ENCODE measurements at places on chromosomes 3 and 15. TPM values are rescaled to one million over a fixed set of nuclear protein-coding genes. Genes with fewer than 3 reads are reported as not detected.
A peak's percentile ranks its signal among the peaks of the same experiment; 100 is the strongest.

DNA sequence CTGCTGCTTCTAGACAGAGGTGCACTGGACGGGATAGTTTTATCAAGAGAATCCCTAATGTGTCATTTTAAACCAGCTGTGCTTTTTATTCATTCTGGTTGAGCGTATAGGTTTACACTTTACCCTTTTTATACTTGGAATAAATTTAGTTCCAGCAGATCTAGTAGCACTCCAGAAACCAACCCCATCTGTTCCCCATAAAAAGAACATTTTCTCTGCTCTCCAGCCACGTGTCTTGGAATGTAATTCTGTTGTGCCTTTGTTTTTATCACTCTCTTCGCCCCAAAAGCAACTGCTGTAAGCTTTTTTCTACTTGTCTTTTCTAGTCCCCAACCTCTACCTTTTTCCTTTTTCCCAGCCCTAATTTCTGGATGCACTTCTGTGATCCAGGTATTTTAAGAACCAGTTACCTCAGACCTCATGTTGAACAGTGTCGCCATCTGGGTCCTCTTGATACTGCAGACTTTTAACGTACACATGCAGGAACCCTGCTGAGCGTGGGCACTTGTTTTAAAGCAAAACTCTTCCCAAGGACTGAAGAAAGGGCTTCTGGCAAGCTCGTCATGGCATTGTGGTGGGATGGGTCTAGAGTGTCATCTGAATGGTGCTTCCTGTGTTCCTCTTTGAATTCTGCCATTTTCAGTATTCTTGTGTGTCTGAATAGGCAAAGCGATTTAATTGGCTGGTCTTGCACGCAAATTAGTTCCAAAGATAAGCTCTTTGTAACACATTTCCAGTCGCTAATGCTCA lies 5.7 kb upstream of the EXOG start:
- no peaks in the 10 kb centered on the region for H3K36me3 ChIP-seq
- no peaks in the 10 kb centered on the region for H3K27me3 ChIP-seq
- DNase-seq = no peak
- H3K4me1 ChIP-seq = no peaks in the 10 kb centered on the region

DNA sequence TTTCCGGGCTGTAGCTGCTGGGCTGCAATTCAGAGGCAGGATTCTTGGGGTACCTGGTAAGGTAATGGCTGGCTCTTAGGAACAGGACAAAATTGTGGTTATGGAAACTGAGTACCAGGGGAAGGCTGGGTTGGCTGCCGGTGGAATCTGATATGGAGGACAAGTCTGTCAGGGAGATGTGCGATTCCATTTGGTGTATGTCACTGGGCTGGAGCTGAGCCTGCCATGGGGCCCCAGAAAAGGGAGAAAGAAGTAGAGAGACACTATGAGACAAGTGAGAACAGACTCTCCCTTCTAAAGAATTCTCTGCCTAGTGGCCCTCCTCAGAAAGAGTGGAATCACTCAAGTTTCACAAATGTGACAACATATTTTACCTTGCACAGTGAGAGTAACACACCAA lies 368.2 kb upstream of the ROPN1 start:
- H3K4me1 ChIP-seq = no peaks in the 10 kb centered on the region
- no peak overlapping the region for H3K27ac ChIP-seq
- H3K4me3 ChIP-seq = no peak overlapping the region
- no peak for DNase-seq
- peaks cover 12% of the 10 kb centered on the region for H3K27me3 ChIP-seq

- H3K36me3 ChIP-seq = no peaks in the 10 kb centered on the region
- H3K4me3 ChIP-seq = no peak overlapping the region
- H3K27me3 ChIP-seq = peaks cover 5% of the 10 kb centered on the region
- H3K4me1 ChIP-seq = no peaks in the 10 kb centered on the region
- DNase-seq = peak; percentile 7
Measured at GRCh38 chr15:71752604-71753289, 57.6 kb upstream of the NR2E3 start.

- peaks cover 54% of the 10 kb centered on the region for H3K4me1 ChIP-seq
- no peak for DNase-seq
- peak overlapping the region; percentile 58 for H3K27ac ChIP-seq
- peaks cover 2% of the 10 kb centered on the region for H3K36me3 ChIP-seq
- H3K27me3 ChIP-seq = no peaks in the 10 kb centered on the region
Measured at GRCh38 chr3:196638861-196639482, 522 bp upstream of the NRROS start.

- H3K27me3 ChIP-seq = no peaks in the 10 kb centered on the region
- H3K27ac ChIP-seq = peak overlapping the region; percentile 68
- H3K4me1 ChIP-seq = no peaks in the 10 kb centered on the region
- no peak for DNase-seq
- no peak overlapping the region for H3K4me3 ChIP-seq
Measured at GRCh38 chr15:89307791-89308190, 26.8 kb downstream of the POLG start.

DNA sequence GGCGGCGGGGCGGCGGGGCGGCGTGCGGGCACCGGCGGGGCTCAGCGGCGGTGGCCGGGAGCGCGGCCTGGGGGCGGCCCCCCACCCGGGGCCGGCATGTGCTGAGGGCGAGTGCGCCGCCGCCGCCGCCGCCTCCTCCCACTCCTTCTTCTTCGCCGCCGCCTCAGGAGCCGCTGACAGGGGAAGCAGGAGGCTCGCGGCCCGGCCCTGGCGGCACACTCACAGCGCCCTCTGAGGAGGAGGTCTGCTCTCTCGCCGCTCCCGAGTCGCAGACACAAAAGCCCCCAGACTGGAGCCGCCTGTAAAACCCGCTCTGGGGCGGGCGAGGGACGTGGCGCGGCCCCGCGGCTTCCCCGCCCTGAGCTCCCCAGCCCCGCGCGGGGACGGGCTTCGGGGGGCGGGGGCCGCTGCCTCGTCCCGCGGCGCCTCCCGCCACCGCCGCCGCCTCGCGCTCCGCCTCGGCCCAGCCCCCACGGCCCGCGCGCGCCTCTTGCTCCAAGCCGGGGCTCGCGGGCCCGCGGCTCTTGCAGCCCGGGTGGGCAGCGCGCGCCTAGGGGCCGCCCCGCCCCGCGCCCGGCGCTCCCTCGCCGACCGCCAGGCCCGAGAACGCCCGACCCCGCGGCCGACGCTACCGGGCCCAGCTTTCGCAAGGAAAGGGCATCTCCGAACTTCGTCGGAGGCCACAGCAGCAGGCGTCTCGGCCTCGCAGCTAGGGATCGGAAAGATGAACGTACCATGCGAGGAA lies at the start of gene PYGO1:
Gene PYGO1, minus strand, starts transcription at position 276 of the 745 bp plus-strand sequence. CDS start 462 bp downstream, outside the sequence.
- H3K36me3 ChIP-seq = no peaks in the 10 kb centered on the region
- H3K4me3 ChIP-seq = peak within 1 kb of the TSS; percentile 69
- no peaks in the 10 kb centered on the region for H3K4me1 ChIP-seq
- H3K27me3 ChIP-seq = peaks cover 42% of the 10 kb centered on the region

GRCh38 chr15:38130205-38130567 lies 122.5 kb upstream of the SPRED1 start:
- peak overlapping the region; percentile 1 for H3K4me3 ChIP-seq
- H3K27me3 ChIP-seq = peaks cover 20% of the 10 kb centered on the region
- H3K4me1 ChIP-seq = peaks cover 13% of the 10 kb centered on the region
- H3K27ac ChIP-seq = no peak overlapping the region

DNA sequence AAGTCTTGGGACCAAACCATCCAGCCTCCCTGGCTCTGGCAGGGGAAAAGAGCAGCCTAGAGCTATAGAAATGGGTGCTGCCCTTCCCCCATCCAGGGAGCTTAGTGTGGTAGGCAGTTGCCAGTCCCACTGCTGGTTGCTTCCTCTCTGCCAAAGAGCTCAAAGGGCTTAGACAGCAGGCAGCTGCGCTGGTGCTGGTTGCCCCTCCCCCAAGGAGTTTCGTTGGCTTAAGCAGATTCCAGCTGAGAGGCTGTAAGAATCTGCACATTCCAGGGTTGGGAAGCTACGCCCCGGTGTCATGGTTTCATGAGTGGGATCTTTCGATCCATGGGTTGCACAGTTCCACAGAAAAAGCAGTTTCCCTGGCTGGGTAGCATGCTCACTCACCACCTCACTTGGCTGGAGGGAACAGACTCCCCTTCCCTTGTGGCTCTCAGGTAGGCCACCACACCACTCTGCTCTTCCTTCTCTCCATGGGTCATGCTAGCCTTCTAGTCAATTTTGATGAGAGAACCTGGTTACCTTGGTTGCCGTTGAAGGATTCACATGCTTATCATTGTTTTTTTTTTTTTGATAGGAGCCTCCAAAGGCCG lies 195.1 kb downstream of the EPHA6 start:
- H3K36me3 ChIP-seq = peaks cover 2% of the 10 kb centered on the region
- no peak overlapping the region for H3K4me3 ChIP-seq
- no peak for DNase-seq
- H3K27ac ChIP-seq = no peak overlapping the region
- H3K4me1 ChIP-seq = no peaks in the 10 kb centered on the region
- H3K27me3 ChIP-seq = no peaks in the 10 kb centered on the region

DNA sequence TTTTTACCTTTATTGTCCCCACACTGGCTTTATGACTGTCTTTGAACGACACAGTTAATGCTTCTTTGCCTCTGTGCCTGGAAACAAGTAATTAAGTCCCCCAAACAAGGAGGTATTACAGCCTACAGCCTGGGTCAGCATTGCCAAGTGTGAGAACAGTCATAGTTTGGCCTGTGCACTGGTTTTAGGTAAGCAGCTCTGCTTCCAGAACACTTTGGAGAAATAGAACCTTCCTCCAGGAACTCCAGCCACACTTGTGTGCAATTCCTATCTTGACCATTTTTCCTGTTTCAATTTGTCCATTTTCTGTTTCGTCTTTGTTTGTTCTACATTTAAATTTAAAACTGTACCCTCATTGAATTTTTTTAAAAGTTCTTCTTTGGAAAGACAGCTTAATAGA lies 568.2 kb downstream of the TUSC7 start:
- no peak overlapping the region for H3K27ac ChIP-seq
- DNase-seq = no peak
- H3K27me3 ChIP-seq = no peaks in the 10 kb centered on the region

DNA sequence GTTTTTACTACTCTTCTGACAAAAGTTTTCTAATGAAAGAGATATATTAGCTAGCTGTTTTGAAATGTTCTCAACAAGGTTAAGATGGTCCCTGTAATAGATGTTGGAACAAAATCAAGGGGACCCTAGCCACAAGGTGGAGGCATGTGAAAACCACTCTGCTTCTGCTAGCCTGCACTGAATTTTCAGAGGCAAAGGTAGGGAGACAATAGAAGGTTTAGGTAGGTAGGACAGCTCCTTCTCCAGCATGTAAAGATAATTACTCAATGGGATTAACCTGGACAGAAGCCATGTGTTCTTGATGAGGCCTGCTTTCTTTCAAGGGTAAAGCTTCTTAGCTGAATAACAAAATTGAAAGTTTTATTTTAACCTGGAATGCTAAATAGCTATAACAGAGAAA lies 333.5 kb downstream of the LSAMP start:
- no peak overlapping the region for H3K27ac ChIP-seq
- H3K27me3 ChIP-seq = no peaks in the 10 kb centered on the region
- DNase-seq = no peak
- H3K4me1 ChIP-seq = no peaks in the 10 kb centered on the region
- no peaks in the 10 kb centered on the region for H3K36me3 ChIP-seq

DNA sequence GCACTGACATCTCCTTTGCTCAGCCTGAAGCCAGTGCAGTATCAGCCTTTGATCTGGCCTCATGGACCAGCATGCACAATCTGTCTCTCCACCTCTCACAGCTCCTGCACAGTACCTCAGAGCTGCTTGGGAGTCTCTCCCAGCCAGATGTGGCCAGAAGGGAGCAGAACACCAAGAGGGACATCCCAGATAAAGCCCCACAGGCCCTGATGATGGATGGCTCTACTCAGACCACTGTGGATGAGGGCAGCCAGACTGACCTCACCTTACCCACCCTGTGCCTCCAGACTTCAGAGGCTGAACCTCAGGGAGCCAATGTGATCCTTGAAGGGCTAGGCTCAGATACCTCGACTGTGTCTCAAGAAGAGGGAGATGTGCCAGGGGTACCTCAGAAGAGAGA lies 44.4 kb downstream of the CDAN1 start:
- DNase-seq = no peak
- H3K4me3 ChIP-seq = no peak overlapping the region
- H3K27ac ChIP-seq = no peak overlapping the region
- peaks cover 13% of the 10 kb centered on the region for H3K4me1 ChIP-seq
- no peaks in the 10 kb centered on the region for H3K36me3 ChIP-seq

GRCh38 chr3:134694946-134695543 lies 44.2 kb upstream of the KY start:
- no peaks in the 10 kb centered on the region for H3K4me1 ChIP-seq
- DNase-seq = no peak
- H3K4me3 ChIP-seq = no peak overlapping the region
- H3K27me3 ChIP-seq = no peaks in the 10 kb centered on the region
- H3K36me3 ChIP-seq = no peaks in the 10 kb centered on the region

DNA sequence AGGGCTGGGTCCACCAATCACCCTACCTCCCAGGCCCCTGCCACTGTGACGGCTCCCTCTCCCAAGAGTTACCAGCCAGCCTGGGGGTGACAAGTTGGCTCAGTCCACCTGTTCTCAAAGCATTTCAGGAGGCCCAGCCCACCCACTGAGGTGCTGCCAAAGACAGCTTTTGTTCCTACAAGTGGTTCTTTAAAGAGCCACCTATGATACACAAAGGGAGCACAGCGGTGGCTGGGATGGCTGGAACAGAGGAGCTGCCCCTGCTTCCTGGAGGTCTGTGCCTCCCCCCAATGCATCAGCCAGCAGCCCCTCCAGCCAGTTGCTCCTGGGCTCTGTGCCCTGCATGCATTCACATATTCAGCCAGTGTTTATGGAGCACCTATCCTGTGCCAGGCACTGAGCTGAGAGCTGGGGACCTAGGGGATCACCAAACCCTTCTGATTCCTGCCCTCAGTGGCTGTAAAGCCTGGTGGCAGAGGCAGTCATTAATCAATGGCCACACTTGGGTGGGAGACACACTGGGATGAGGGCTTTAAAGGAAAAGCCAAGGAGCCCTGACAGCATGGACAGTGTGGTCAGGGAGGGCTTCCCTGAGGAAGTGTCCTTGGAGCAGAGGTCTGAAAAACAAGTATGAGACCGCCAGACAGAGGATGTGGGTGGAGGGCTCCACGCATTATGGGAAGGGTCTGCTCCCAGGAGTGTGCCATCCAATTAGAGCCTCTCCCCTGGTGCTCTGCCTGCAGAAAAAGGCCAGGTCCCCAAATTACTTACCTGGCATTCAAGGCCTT lies 107.1 kb upstream of the LINGO1 start:
- no peak for DNase-seq
- no peaks in the 10 kb centered on the region for H3K4me1 ChIP-seq
- no peak overlapping the region for H3K27ac ChIP-seq
- H3K4me3 ChIP-seq = no peak overlapping the region
- peaks cover 8% of the 10 kb centered on the region for H3K27me3 ChIP-seq

PFKFB4 gene
- 8.5 TPM for total RNA-seq

IL17RD gene
- 0.09 TPM for total RNA-seq

INSYN1 gene
- not detected for total RNA-seq

Measured in activated T-cell treated with anti-CD3 and anti-CD28 coated beads, Interleukin-2, amount 50 U/mL, for 72 hours (primary cell).